ENCODE measurements at places on chromosomes 2 and 18.

DNA sequence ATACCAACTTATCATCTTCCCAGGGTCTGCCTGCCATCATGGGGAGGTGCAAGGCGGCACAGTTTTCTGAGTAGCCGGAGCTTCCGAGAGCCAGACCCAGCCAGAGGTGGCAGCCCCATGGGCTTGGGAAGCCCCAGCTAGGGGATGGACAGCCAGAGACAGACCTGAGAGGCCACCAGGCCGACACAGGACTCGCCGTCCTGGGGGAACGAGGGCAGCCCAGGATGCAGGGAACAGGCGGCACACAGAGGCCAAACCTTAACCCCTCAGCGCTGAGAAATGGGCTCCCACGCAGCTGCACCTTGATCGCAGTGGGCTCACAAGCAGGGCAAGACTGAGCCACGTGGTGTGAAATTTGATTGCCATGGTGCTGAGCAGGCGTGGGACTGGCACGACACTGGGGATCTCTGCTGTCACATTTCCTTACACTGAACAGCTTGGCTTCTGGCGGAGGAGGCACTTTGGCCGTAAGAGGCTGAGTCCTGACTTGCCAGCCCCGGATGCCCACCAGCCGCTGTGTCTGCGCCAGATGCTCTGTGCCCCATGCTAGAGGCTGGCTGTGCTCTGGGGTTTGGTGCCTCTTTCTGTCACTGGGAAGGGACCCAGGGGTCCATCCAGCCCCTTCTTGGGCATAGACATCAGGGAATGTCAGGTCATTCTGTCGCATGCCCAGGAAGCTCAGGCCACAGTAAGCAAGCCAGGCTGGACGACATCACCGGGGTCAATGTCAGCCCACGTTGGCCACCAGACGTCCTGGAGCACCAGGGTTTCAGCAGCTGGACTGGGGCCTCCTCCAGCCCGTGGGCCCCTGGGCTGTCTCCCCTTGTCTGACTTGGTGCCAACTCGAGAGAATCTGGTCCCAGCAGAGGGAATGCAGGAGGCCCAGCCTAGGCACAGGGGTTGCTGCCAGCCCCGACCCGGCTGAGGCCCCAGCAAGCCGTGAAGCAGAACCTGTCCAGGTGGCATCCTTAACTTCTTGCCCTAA lies 312.1 kb upstream of the MYT1L start:
- no peak overlapping the region for H3K27ac ChIP-seq
- peaks cover 11% of the 10 kb centered on the region for H3K27me3 ChIP-seq
- no peak for DNase-seq
- H3K36me3 ChIP-seq = no peaks in the 10 kb centered on the region

DNA sequence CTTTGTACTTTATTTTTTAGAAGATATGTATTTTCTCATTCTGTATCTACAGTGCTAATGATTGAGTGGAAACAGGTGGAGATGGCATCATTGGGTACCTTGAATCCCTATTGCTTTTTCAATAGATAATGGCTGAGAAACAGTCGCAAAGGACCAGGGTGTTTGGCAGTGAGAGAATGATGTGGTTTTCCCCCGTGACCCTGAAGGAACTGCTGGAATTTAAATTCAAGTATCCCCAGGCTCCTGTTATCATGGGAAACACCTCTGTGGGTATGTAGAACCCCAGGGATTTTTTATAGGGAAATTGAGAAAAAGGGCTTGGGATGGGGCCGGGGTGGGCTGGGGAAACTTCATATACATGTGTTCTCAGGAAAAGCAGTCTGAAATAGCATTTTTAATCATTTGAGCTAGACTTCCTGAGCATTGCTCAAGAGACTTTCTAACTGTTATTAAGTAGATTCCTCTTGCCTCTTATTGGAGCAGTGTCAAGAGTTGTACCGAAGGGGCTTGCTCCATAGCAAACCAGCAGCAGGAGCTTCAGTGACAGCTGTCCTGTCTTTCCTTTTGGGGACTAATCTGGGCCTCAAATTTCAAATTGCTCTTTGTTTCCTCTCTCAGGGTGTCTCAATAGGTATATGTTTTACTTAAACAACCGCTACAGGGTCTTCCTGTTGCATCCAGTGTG lies 18.9 kb downstream of the AOX1 start:
- no peaks in the 10 kb centered on the region for H3K36me3 ChIP-seq
- H3K4me1 ChIP-seq = no peaks in the 10 kb centered on the region
- no peak for DNase-seq
- H3K4me3 ChIP-seq = no peak overlapping the region
- H3K27me3 ChIP-seq = no peaks in the 10 kb centered on the region

GRCh38 chr2:44964752-44965236 lies 23.3 kb downstream of the SIX3 start:
- DNase-seq = no peak
- H3K27me3 ChIP-seq = peaks cover 53% of the 10 kb centered on the region
- no peaks in the 10 kb centered on the region for H3K36me3 ChIP-seq
- no peak overlapping the region for H3K27ac ChIP-seq
- no peak overlapping the region for H3K4me3 ChIP-seq

GRCh38 chr18:47389210-47389609 lies 137.8 kb upstream of the SKOR2 start:
- no peaks in the 10 kb centered on the region for H3K27me3 ChIP-seq
- H3K36me3 ChIP-seq = no peaks in the 10 kb centered on the region
- H3K4me3 ChIP-seq = no peak overlapping the region
- no peaks in the 10 kb centered on the region for H3K4me1 ChIP-seq
- no peak overlapping the region for H3K27ac ChIP-seq

DNA sequence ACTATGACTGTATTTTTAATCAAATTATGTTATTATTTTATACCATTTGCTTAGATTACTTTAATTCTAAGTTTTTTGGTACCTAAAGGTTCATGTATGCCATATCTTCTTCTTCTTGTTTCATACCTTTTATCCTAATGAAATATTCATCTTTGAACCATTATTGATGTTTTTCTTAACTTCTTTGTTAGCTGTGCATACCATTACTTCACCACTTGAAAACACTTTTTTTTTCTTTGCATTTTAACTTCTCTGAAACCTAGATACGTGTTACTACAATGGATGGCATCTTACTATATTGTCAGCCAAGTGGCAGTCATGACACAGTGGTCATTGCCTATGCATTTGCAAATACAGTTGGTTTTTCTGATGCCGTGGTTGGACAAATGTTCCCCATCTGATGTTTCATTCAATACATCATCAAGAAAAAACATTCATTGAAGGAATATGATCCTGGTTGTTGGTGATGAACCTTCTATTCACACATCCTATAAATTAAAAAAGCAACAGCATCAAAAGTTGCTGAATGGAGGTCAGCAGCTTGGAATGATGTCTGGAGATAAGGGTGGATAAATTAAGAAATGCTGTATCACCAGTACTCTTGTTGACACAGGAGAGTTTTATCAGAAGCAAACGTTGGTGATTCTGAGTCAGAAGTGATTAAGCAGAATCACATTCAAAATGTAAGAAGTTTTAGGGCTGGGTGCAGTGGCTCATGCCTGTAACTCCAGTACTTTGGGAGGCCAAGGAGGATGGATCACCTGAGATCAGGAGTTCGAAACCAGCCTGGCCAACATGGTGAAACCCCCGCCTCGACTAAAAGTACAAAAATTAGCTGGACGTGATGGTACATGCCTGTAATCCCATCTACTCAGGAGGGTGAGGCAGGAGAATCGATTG lies 7.4 kb downstream of the IL36A start:
- H3K4me3 ChIP-seq = no peak overlapping the region
- H3K27ac ChIP-seq = no peak overlapping the region
- H3K36me3 ChIP-seq = no peaks in the 10 kb centered on the region
- H3K27me3 ChIP-seq = peaks cover 10% of the 10 kb centered on the region

- H3K27ac ChIP-seq = no peak overlapping the region
- DNase-seq = no peak
- no peaks in the 10 kb centered on the region for H3K36me3 ChIP-seq
- H3K27me3 ChIP-seq = peaks cover 29% of the 10 kb centered on the region
- no peak overlapping the region for H3K4me3 ChIP-seq
- H3K4me1 ChIP-seq = no peaks in the 10 kb centered on the region
These were observed 59.7 kb downstream of the NPPC start for GRCh38 chr2:231866450-231866849.

- H3K27me3 ChIP-seq = no peaks in the 10 kb centered on the region
- peak overlapping the region; percentile 88 for H3K27ac ChIP-seq
- H3K4me1 ChIP-seq = peaks cover 17% of the 10 kb centered on the region
- no peak overlapping the region for H3K4me3 ChIP-seq
- H3K36me3 ChIP-seq = peaks cover 2% of the 10 kb centered on the region
These were observed 78.5 kb upstream of the RPL31 start for GRCh38 chr2:100923461-100924060.

DNA sequence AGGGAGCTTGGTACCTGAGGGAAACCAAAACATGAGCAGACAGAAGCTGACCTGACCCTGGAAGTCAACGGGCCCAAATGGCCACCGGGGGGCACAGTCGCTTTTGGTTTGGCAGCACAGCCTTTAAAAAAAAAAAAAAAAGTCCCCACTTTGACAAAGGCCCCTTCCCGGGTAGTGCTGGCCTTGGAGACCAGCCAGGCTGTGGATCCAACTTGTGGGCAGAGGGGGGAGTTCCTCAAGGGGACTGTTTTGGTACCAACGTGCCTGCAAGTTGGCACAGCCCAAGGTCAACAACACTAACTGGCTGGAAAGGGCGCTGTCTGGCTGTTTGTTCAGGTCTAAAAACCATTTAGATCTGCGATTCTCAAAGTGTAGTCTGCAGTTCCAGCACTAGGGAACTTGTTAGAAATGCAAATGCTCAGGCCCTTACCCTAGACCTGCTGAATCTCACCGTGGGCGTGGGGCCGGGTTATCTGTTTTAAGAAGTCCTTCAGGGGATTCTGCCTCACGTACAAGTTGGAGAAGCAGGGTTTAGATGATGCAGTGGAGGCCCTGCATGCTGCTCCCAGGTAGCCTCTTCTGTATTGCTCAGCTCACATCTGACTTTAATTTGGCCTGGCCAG lies 83.0 kb downstream of the LPIN1 start:
- H3K4me3 ChIP-seq = peak overlapping the region; percentile 74
- H3K36me3 ChIP-seq = peaks cover 37% of the 10 kb centered on the region
- H3K27ac ChIP-seq = peak overlapping the region; percentile 89
- peak; percentile 81 for DNase-seq
- peaks cover 25% of the 10 kb centered on the region for H3K27me3 ChIP-seq
- peaks cover 63% of the 10 kb centered on the region for H3K4me1 ChIP-seq

DNA sequence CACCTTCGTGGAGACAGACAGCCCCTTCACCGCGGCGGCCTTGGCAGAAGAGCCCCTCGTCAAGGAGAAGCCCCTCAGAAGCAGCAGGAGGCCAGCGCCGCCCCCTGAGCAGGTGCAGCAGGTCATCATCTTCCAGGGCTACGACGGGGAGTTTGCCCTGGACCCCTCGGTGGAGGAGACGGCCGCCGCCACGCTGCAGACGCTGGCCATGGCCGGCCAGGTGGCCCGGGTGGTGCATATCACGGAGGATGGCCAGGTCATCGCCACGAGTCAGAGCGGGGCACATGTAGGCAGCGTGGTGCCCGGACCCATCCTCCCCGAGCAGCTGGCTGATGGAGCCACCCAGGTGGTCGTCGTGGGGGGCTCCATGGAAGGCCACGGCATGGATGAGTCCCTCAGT lies 145.7 kb downstream of the PTGR3 start:
- H3K27me3 ChIP-seq = no peaks in the 10 kb centered on the region
- no peak overlapping the region for H3K27ac ChIP-seq
- H3K4me3 ChIP-seq = no peak overlapping the region

- peak; percentile 27 for DNase-seq
- no peaks in the 10 kb centered on the region for H3K27me3 ChIP-seq
- H3K36me3 ChIP-seq = no peaks in the 10 kb centered on the region
- no peak overlapping the region for H3K27ac ChIP-seq
- no peak overlapping the region for H3K4me3 ChIP-seq
These were observed 155.1 kb upstream of the RASGRP3 start for GRCh38 chr2:33321236-33321771.

DNA sequence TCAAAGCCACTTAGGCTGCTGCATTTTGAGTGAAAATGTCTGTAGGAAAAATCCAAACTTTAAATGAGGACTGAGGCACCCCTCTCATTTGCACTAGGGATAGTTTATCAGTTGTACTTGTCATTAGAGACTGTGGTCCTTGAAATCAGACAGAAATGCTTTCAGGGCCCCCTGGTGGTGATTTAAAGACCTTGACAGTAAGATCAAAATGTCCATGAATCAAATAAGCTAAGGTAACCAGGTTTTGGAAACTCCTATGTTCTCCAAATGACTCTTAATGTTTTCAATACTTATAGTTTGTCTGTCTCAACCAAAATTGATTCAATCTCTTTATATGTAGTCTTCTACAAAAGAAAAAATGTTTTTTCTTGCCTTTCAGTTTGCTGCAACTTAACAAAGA lies 28.8 kb upstream of the DDX18 start:
- no peak overlapping the region for H3K4me3 ChIP-seq
- peak; percentile 50 for DNase-seq
- no peak overlapping the region for H3K27ac ChIP-seq
- no peaks in the 10 kb centered on the region for H3K27me3 ChIP-seq

DNA sequence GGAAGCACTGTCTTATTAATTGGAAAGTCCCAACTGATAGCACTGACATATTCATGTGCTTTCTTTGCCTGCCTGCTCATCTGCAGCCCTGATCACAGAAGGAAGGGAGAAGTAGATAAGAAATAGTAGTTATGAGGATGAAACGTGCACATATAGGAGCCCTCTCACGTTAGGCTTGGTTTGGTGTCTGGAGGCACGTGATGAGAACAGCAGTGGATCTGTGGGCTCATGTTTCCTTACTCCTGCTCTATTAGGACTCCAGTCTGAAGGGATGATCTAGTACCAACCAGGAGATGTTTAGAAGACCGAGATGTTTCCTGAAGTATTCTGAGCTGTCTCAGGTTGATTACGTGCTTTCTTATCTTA lies 84.9 kb downstream of the MAP4K4 start:
- no peak overlapping the region for H3K4me3 ChIP-seq
- H3K27ac ChIP-seq = no peak overlapping the region
- DNase-seq = no peak
- H3K36me3 ChIP-seq = peaks cover 14% of the 10 kb centered on the region
- peaks cover 64% of the 10 kb centered on the region for H3K4me1 ChIP-seq

DNA sequence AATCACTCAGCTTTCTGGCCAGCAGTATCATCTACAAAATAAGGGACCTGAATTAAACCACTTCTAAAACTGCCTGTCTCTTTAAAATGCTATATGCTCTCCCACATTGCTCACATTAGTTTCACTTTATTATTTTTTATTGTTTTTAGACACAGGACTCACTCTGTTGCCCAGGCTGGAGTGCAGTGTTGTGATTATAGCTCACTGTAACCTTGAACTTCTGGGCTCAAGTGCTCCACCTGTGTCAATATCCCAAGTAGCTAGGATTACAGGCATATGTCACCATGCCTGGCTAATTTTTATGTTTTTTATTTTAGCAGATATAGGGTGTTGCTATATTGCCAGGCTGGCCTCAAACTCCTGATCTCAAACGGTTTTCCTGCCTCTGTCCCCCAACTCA lies 591.3 kb upstream of the ZNF804A start:
- no peaks in the 10 kb centered on the region for H3K4me1 ChIP-seq
- no peak for DNase-seq
- no peak overlapping the region for H3K4me3 ChIP-seq
- H3K27ac ChIP-seq = no peak overlapping the region

DNA sequence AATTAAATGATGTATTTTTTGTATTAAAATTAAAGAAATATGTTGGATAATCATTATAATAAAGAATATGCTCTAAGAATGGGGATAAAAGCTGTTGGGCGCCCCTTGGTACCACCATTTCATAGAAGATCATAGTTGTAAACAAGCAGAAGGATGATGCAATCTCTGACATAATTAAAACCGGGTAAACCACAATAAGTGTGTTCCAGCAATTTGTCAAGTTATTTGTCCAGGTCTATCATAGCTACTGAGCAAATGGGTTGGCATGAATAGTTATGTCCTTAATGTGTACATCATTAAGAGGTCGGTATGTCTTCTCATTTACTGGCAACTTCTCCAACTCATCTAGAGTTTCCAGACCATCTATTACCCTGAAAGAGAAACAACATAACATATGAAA lies 6.7 kb upstream of the CLK1 start:
- H3K27me3 ChIP-seq = no peaks in the 10 kb centered on the region
- H3K4me1 ChIP-seq = peaks cover 28% of the 10 kb centered on the region
- H3K36me3 ChIP-seq = peaks cover 41% of the 10 kb centered on the region
- H3K27ac ChIP-seq = no peak overlapping the region
